ENCODE measurements at places on chromosomes 2 and 18.

DNA sequence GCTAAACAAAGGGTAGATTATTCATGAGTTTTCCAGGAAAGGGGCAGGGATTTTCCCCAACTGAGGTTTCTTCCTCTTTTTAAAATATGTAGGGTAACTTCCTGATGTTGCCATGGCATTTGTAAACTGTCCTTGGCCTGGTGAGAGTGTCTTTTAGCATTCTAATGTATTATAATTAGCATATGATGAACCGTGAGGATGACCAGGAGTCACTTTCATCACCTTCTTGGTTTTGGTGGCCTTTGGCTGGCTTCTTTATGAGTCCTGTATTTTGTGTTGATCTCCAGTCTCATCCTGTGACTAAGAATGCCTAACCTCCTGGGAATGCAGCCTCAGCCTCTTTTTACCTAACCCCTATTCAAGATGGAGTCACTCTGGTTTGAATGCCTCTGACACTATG is 391.0 kb upstream of the LINC00305 start:
- no peak for DNase-seq

- DNase-seq = no peak
These were observed 111.2 kb downstream of the PLB1 start for GRCh38 chr2:28606986-28607441.

DNA sequence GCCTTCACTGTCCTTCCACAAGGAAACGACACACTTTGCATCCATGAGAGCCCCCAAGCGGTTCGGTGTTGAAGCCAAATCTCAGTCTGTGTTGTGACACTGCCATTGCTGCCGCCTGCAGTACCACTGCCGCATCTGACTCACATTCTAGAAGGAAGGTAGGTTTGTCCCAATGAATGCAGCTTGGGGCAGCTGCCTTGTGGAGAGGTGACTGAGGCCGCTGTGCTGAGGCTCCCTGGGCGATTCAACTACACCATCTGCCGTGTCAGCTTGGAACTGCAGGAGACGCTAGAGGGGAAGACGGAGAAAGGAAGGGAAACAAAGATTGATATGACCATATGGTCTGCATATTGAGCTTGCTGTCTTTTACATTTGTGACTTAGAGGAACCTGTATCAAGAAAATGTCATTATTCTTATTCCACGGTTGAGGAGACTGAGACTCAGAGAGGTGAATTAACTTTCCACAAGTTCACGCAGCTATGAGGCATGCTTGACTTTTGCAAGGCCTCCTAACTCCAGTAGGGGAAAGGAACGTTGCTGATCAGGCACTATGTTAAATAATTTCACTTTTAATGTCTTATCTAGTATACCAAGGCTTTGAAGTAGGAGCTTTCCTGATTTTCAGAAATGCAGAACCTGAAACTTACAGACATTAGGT is 43.5 kb upstream of the LMAN1 start:
- DNase-seq = peak; percentile 58

GRCh38 chr18:49812286-49813068 is 856 bp downstream of the ACAA2 start:
- no peak for DNase-seq

Data from CD4-positive, alpha-beta T cell (primary cell).